ENCODE measurements at places on chromosomes 13 and 19. TPM values are rescaled to one million over a fixed set of nuclear protein-coding genes. Genes with fewer than 3 reads are reported as not detected.

The DMKN gene
- total RNA-seq = not detected

The RPL36 gene
- 600 TPM for total RNA-seq

The ZNF541 gene
- not detected for total RNA-seq

GRCh38 chr19:8387688-8388611 is 2.2 kb upstream of the RAB11B start:
- no peaks in the 10 kb centered on the region for H3K27me3 ChIP-seq
- H3K36me3 ChIP-seq = peaks cover 7% of the 10 kb centered on the region
- no peak overlapping the region for H3K27ac ChIP-seq
- peaks cover 7% of the 10 kb centered on the region for H3K4me1 ChIP-seq
- no peak for DNase-seq
- no peak overlapping the region for H3K4me3 ChIP-seq

- DNase-seq = no peak
- H3K4me3 ChIP-seq = no peak overlapping the region
- H3K36me3 ChIP-seq = no peaks in the 10 kb centered on the region
- no peaks in the 10 kb centered on the region for H3K4me1 ChIP-seq
- peaks cover 3% of the 10 kb centered on the region for H3K27me3 ChIP-seq
Measured at GRCh38 chr13:94677799-94678198, 34.5 kb downstream of the SOX21 start.

DNA sequence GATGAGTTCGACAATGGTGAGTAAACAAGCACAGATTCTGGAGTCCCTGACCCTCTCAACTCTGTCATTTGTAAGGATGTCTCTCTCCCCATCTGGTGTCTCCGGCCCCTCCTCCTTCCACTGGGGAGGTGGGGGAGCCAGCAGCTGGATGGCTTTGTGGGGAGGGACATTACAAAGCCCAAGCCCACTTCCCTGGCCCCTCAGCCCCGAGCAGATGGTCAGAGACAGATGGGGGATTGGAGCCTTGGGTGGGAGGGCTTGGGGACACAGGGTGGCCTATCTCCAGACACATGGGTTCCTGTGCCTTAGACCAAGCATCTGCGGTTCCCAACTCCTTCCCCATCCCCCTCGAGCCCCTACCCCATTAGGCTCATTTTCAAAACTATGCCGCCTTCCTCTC is 2.5 kb downstream of the TIMM50 start:
- H3K4me3 ChIP-seq = no peak overlapping the region
- H3K4me1 ChIP-seq = peaks cover 15% of the 10 kb centered on the region
- DNase-seq = no peak
- peaks cover 61% of the 10 kb centered on the region for H3K36me3 ChIP-seq

DNA sequence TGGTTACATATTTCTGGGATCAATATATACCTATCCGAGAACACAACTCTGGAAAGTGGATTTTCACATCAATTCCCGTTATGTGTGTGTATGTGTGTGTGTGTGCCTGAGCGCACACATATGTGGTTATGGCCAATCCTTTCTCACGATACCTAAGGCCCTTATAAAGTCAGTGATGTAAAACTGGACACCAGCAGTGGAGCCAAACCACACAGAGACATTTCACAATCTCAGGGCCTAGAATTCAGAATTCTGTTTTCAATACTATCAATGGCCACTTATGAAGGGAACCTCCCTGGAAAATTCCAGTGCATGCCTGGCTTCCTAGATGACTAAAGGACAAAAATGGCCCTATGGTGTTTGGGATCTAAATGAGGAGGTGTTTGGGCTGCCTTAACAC is 187.3 kb upstream of the UBL3 start:
- peaks cover 50% of the 10 kb centered on the region for H3K4me1 ChIP-seq
- no peaks in the 10 kb centered on the region for H3K27me3 ChIP-seq
- no peak overlapping the region for H3K4me3 ChIP-seq
- no peak for DNase-seq
- H3K27ac ChIP-seq = no peak overlapping the region

- H3K27ac ChIP-seq = no peak overlapping the region
- no peaks in the 10 kb centered on the region for H3K27me3 ChIP-seq
- no peaks in the 10 kb centered on the region for H3K4me1 ChIP-seq
- DNase-seq = peak; percentile 62
- no peaks in the 10 kb centered on the region for H3K36me3 ChIP-seq
Measured at GRCh38 chr13:98942997-98943396, 34.9 kb downstream of the DOCK9 start.

DNA sequence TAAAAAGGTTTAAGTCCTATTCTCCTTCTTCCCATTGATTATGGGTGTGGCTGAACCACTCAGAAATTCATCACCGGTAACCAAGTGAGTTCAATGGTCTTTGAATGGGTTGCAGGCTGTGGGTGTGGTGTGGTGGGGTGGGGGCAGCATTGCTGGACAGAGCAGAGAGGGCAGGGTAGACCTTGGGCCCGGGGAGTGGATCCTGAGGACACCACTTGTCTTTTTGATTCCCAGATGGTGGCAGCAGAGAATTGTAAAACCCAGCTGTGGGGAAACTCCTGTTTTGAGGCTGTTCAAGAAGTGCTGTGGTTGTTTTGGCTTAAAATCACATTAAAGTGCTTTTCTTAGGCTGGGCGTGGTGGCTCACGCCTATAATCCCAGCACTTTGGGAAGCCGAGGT is 45.8 kb upstream of the RGCC start:
- H3K4me1 ChIP-seq = no peaks in the 10 kb centered on the region
- no peak overlapping the region for H3K4me3 ChIP-seq
- H3K27ac ChIP-seq = no peak overlapping the region
- no peaks in the 10 kb centered on the region for H3K27me3 ChIP-seq
- H3K36me3 ChIP-seq = no peaks in the 10 kb centered on the region

- no peak overlapping the region for H3K27ac ChIP-seq
- H3K27me3 ChIP-seq = no peaks in the 10 kb centered on the region
- no peaks in the 10 kb centered on the region for H3K4me1 ChIP-seq
Measured at GRCh38 chr13:69793783-69794453, 313.7 kb upstream of the ATXN8OS start.

The C1QTNF9 gene
- not detected for total RNA-seq

DNA sequence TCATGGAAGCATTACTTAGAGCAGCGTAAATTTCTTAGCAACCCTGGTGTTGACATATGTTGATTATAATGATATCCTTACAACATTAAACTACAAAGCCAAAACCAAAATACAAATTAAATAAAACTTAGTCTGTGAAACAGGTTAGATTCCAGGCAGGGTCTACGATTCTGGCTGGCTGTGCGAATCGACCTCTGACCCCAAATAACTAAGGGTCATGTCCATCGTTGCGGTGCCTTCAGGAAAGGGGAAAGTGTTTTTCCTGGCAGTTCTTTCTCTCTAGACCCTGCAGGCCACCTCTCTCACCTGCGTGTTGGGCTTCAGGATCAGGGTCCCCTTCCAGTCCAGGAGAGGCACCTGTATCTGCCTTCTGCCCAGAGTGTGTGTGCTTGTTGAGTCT is 66.2 kb downstream of the ATP11A start:
- no peaks in the 10 kb centered on the region for H3K36me3 ChIP-seq
- no peak overlapping the region for H3K4me3 ChIP-seq
- H3K4me1 ChIP-seq = no peaks in the 10 kb centered on the region
- H3K27me3 ChIP-seq = no peaks in the 10 kb centered on the region
- no peak for DNase-seq

The PEG3 gene
- total RNA-seq = not detected

The SMIM44 gene
- total RNA-seq = not detected

DNA sequence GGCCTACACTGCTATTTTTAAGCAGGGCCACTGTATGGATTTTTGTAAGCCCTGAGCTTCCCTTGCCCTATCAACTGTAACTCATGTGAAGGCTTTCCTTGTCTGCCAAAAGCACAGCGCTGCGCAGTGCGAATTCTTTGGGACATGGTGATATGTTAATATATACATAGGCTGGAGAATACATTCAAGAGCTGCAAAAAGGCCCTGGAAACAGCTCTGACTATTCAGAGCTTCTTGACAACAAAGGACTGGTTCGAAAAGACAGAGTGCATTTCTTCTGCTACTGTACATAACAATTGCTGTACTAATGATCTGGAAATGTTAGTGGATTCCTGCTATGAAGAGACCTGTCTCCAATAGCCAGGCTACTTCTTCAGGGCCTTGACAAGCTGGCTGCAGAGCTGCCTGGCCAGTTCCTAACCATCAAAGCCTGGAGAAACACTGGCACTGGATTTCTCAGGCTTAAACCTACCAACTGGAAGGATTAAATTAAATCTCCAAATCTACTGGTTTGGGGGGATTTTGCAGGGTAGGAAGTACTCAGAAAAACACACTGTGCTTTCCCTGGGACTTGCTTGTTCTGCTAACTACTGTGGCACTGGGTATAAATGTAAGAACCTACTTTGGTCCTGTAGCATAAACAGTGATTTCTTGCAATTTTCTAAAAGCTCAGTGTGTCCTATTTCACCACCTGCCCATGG is 246.9 kb downstream of the DNAJC15 start:
- no peaks in the 10 kb centered on the region for H3K27me3 ChIP-seq
- peaks cover 34% of the 10 kb centered on the region for H3K4me1 ChIP-seq
- H3K36me3 ChIP-seq = no peaks in the 10 kb centered on the region
- peak overlapping the region; percentile 73 for H3K27ac ChIP-seq

- DNase-seq = no peak
- H3K27ac ChIP-seq = no peak overlapping the region
- no peaks in the 10 kb centered on the region for H3K36me3 ChIP-seq
- H3K27me3 ChIP-seq = peaks cover 10% of the 10 kb centered on the region
- H3K4me3 ChIP-seq = no peak overlapping the region
Measured at GRCh38 chr13:52850072-52850395, 1.6 kb upstream of the PCDH8 start.

DNA sequence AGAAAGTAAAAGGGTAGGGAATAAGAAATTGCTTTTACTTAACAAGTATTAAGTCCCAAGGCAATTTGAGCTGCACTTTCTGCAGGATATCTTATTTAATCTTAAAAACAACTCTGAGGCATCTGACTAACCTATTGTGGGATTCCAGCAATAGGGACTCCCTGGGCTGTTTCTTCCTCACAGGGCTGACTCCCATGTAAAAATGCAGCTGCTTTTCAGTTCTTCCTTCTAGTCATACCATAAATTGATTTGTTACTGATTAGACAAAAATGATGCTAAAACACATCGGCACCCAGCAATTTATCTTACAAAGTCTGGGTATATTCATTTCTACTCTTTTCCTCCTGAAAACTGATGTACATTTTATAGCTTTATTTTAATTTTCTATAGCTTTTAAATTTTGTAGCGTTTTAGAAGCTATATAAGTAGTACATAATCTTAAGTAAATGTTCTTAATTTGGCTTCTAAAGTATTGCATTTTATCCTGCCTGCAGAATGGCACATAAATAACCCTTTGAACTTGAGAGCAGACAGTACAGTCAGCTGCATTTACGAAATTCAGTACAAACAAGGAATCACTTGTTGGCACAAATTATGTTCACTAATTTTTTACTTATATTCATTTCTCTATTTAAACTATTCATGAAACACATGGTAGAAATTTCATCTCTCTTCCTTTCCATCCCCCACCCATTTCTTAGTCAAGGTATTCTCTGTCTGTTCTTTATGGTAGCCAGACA is 102.4 kb upstream of the FRY start:
- H3K27me3 ChIP-seq = no peaks in the 10 kb centered on the region
- H3K36me3 ChIP-seq = no peaks in the 10 kb centered on the region
- DNase-seq = no peak
- H3K4me3 ChIP-seq = no peak overlapping the region
- H3K4me1 ChIP-seq = peaks cover 10% of the 10 kb centered on the region

The CCL25 gene
- total RNA-seq = not detected

DNA sequence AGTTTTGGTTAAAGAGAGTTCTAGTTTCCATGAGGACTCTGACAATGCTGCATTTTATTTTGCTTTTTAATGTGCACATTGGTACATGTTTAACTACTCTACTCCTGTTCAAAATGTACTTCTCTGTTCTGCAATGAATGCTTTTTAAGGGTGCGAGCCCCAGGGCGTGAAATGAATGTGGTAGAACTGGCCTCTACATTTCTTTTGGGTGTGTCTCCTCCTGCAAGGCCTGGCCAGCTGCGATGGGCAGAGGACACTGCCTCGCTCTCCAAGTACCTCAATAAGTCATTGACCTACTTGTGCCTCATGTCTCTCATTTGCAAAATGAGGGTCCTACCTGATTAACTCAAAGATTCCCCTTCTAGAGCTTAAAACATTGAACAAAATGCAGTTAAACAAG is 6.7 kb downstream of the RGS9BP start:
- H3K4me3 ChIP-seq = no peak overlapping the region
- no peak for DNase-seq
- no peak overlapping the region for H3K27ac ChIP-seq
- H3K4me1 ChIP-seq = no peaks in the 10 kb centered on the region
- H3K36me3 ChIP-seq = no peaks in the 10 kb centered on the region

- H3K27me3 ChIP-seq = no peaks in the 10 kb centered on the region
- no peak overlapping the region for H3K4me3 ChIP-seq
- DNase-seq = no peak
- no peak overlapping the region for H3K27ac ChIP-seq
- no peaks in the 10 kb centered on the region for H3K36me3 ChIP-seq
Measured at GRCh38 chr19:28914173-28914572, 298.8 kb downstream of the UQCRFS1 start.

The PABPC3 gene
- total RNA-seq = 0.06 TPM

The FCER2 gene
- not detected for total RNA-seq

- H3K4me3 ChIP-seq = no peak overlapping the region
- H3K4me1 ChIP-seq = peaks cover 12% of the 10 kb centered on the region
- H3K36me3 ChIP-seq = no peaks in the 10 kb centered on the region
- no peak for DNase-seq
Measured at GRCh38 chr13:98083936-98084335, 59.0 kb upstream of the FARP1 start.

The KIR3DL2 gene
- not detected for total RNA-seq

The SHD gene
- total RNA-seq = not detected

Data from SJSA1 (cell line).